ENCODE measurements at places on chromosomes 5 and 9. TPM values are rescaled to one million over a fixed set of nuclear protein-coding genes. Genes with fewer than 3 reads are reported as not detected.
A peak's percentile ranks its signal among the peaks of the same experiment; 100 is the strongest.

SPINK4 gene
- not detected for polyA plus RNA-seq

CMBL gene
- polyA plus RNA-seq = 29.9 TPM

EIF4E1B gene
- polyA plus RNA-seq = not detected

LCNL1 gene
- 0.01 TPM for polyA plus RNA-seq

FYB1 gene
- polyA plus RNA-seq = 0.09 TPM

GRCh38 chr9:73038089-73038509 lies 85.2 kb upstream of the ALDH1A1 start:
- no peak for DNase-seq

- no peak for DNase-seq
These were observed 23.0 kb upstream of the CEP72 start for GRCh38 chr5:589173-589572.

- DNase-seq = no peak
These were observed 15.1 kb downstream of the IRF1 start for GRCh38 chr5:132475497-132475882.

- peak; percentile 45 for DNase-seq
These were observed 2.9 kb downstream of the DNAJB5 start for GRCh38 chr9:34992376-34992951.

DNA sequence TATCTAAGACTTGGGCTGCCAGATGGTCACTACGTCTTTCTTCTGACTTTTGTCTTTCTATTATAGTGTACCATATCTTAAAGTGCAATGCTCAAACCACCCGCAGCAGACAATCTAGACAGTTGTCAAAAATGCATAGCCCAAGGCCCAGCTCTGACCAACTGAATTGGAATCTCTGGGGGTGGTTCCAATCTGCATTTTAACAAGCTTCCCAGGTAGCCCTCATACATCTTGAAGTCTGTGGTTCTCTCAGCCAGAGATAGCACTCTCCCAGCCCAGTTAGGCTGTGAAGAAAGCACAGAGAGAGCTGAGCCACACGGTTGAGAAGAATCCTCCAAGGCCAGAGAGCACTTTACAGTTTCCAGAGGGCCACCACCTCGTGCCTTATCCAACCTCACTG lies 128.2 kb upstream of the HAND1 start:
- DNase-seq = no peak

DNA sequence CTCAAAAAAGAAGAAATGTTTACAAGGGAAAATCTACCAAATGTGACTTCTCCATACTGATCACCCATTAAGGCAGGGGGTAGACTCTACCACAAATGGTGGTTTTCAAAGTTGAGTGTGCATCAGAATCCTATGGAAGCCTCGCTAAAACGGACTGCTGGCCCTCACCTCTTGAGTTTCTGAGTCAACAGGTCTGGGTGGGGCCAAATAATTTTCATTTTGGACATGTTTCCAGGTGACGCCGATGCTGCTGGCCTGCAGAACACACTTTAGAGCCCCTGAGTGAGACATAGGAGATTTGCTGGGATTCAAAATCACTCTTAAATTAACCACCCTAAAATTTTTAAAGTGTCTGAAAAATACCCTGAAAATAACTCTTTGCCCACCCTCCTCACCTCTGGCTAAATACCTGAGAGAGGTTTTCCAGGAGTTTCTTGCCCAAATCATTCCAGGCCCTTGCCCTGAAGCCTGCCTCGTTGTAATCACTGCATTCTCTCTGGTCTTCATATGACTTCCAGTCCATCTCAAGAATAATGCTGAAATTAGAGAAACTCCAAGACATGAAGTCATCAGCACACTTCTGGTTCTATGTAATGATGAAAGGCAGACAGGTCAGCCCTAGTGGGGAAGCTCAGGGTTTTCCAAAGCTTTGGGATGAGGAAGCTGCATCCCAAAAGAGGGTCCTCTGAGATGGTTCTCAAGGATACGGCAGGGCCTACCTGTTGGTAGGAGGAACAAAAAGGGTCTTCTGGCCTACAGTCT lies 18.2 kb downstream of the C9orf152 start:
- DNase-seq = no peak

GRCh38 chr5:134904610-134905245 lies at the start of gene PCBD2:
Gene PCBD2 (plus strand): TSS chr5:134905131. CDS start chr5:134905140, 9 bp downstream.
- peak; percentile 31 for DNase-seq

DNA sequence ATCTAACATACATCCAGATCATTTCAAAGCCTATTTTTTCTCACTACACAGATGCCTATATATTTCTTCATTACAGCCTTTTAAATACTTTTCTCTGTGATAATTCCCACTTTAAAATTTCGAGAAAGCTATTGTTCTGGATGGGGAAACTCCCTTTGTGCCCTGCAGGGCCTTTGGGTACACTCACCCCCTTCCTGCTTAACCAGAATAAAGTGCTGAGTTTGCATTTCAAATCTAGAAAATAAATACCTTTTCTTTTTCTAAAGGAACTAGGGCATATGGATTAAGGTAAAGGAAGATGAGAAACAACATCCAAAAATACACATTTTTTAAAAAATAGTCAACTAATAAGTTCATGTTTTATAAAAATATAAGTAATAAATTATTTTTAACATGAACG lies 323.9 kb downstream of the ADGRV1 start:
- DNase-seq = no peak

GRCh38 chr9:18189871-18190670 lies 283.9 kb upstream of the ADAMTSL1 start:
- no peak for DNase-seq

DNA sequence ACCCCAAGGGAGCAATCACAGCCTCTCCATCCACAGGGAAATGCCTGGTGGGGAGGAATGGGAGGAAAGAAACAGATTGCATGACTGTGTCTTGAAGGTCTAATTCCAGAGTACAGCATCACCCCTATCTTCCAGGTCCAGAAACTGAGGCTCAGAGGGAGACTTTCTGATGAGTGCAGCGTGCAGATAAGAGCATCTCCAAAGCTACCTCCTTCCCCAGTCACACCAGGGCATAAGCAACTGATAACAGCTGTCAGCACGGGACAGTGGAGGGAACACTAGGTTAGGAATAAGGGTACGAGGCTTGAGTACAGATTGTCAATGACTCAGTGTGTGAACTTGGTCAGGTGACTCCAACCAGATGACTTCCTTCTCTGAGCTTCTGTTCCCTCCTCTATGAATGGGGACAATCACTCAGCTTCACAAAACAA lies 126.9 kb downstream of the KCNIP1 start:
- DNase-seq = no peak

DNA sequence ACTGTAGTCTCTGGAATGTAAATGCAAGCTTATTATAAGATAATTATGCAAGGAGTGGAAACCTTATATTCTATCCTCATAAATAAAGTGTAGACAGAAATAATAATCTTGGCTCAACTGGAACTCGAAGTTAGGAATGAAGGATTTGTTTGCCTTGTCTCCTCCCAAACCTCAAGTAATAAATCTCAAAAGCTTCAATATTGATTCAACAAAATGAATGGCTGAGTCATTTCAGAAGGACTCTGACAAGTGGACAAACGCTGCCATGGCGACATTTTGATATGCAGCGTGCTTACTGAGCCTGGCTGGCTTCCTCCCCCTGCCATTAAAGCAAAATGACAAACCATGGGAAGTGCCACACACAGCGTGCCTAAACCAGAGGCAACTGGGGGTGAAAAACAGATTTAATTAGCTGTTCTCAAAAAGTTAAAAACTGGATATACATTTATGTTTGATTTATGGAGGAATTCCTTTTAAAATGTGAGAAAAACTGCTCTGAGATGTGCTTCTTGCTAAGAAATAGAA lies 10.5 kb upstream of the ADGRV1 start:
- no peak for DNase-seq

DNA sequence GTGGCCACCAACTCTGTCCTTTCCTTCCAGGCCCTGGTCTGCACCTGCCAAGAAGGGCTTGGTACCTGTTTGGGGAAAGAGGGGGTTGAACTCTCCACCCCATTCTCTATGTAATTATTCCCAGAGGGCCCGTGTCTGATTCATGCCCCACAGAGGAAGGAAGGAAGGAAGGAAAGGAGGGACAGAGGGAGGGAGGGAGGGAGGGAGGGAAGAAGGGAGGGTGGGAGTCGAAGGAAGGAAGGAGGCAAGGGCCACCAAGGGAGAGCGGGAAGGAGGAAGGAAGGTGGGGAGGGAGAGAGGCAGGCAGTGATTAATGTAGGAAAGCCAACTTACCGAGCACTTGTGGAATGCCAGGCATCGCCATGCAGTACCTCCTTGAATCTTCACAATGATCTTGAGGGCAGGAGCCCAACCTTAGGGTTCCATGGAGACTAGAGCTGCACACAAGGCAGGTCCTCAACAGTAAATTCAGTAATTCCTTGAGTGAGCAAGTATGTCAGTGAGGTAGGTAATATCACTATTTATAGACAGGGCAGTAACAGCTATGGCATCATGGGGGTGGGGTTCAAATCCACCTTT lies 75.8 kb downstream of the FGF18 start:
- no peak for DNase-seq

GRCh38 chr5:24225051-24225450 lies 419.7 kb downstream of the CDH10 start:
- no peak for DNase-seq

- DNase-seq = peak; percentile 15
These were observed 20.2 kb downstream of the S100Z start for GRCh38 chr5:76870046-76870445.

- DNase-seq = no peak
These were observed 73.0 kb upstream of the STARD4 start for GRCh38 chr5:111585291-111585690.

DNA sequence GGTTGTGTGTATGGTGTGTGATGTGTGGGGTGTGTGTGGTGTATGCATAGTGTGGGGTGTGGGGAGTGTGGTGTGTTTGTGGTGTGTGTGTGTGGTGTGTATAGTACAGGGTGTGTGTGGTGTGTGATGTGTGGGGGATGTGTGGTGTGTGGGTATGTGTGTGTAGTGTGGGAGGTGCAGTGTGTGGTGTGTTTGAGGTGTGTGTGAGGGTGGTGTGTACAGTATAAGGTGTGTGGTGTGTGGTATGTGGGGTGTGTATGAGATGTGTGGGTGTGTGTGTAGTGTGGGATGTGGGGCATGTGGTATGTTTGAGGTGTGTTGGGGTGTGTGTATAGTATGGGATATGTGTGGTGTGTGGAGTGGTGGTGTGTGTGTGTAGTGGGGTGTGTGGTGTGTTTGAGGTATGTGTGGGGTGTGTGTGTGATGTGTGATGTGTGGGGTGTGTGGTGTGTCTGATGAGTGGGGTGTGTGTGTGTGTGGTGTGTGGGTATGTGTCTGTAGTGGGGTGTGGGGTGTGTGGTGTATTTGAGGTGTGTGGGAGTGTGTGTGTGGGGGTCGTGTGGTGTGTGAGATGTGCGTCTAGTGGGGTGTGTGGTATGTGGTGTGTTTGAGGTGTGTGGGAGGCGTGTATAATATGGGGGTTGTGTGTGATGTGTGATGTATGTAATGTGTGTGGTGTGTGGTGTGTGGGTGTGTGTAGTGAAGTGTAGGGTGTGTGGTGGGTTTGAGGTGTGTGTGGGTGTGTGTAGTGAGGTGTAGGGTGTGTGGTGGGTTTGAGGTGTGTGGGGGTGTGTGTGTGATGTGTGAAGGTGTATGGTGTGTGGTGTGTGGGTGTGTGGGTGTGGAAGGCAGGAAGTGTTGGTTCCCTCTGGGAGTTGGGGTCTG lies 8.6 kb downstream of the ECSCR start:
- no peak for DNase-seq

GRCh38 chr5:116275282-116275681 lies 190.5 kb downstream of the COMMD10 start:
- DNase-seq = no peak

All from BJ (cell line).